ENCODE measurements at places on chromosomes 11 and 22. TPM values are rescaled to one million over a fixed set of nuclear protein-coding genes. Genes with fewer than 3 reads are reported as not detected.

GRCh38 chr11:102676084-102676483 is 29.5 kb downstream of the MMP27 start:
- H3K4me3 ChIP-seq, result no peak overlapping the region
- no peaks in the 10 kb centered on the region for H3K4me1 ChIP-seq
- DNase-seq, result no peak

- H3K4me3 ChIP-seq, result no peak overlapping the region
- no peak for DNase-seq
- no peaks in the 10 kb centered on the region for H3K27me3 ChIP-seq
- H3K4me1 ChIP-seq, result no peaks in the 10 kb centered on the region
- H3K36me3 ChIP-seq, result peaks cover 21% of the 10 kb centered on the region
These were observed 25.7 kb upstream of the KRTAP5-7 start for GRCh38 chr11:71501071-71501985.

GRCh38 chr11:78802058-78802761 is 227.5 kb upstream of the NARS2 start:
- DNase-seq, result no peak
- H3K27ac ChIP-seq, result peak overlapping the region; percentile 18
- H3K4me3 ChIP-seq, result no peak overlapping the region
- H3K36me3 ChIP-seq, result no peaks in the 10 kb centered on the region

SOX10 gene
- 0.57 TPM for total RNA-seq

- H3K36me3 ChIP-seq, result no peaks in the 10 kb centered on the region
- no peak overlapping the region for H3K27ac ChIP-seq
- H3K4me1 ChIP-seq, result no peaks in the 10 kb centered on the region
- no peak for DNase-seq
These were observed 46.6 kb downstream of the LARGE1 start for GRCh38 chr22:33873666-33874065.

DNA sequence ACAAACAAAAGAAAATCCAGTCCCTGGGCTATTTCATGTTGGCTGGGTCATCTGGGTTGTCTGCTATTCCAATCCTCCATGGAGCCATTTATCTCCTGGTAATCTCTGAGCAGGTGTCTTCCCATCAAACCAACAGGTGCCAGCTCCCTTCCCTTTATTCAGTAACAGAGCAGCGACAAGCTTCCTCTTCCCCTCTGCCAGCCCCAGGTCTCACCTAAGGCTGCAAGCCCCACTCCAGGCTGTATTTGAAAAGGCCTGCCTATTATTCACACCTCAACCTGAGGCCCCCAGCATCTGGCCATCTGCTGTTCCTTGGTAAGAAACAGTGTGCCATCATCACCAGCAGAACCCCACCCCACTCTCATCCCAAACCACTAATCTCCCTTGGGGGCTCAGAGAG is 436.2 kb downstream of the BUD13 start:
- H3K36me3 ChIP-seq, result no peaks in the 10 kb centered on the region
- DNase-seq, result no peak
- H3K27ac ChIP-seq, result no peak overlapping the region
- no peaks in the 10 kb centered on the region for H3K4me1 ChIP-seq

GRCh38 chr22:39556970-39557841 is 13.3 kb upstream of the CACNA1I start:
- no peak for DNase-seq

DNA sequence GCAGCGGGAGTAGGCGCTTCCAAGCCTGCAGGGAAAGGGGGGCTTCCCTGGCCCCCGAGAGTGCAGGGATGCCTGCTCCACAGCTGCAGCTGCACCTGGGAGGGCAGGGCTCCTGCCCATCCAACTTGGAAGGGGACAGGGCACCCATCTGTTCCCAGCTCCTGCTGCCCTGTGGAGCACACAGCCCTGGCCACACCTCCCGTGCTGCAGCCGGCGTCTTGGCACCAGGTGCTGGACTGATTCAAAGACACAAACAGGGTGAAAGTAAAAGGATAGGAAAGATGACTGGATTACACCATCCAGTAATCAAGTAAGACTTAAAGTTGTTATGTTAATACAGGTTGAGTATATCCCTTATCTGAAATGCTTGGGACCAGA is 14.8 kb downstream of the NPAT start:
- no peaks in the 10 kb centered on the region for H3K27me3 ChIP-seq
- no peaks in the 10 kb centered on the region for H3K36me3 ChIP-seq
- no peak overlapping the region for H3K4me3 ChIP-seq
- no peak overlapping the region for H3K27ac ChIP-seq
- no peak for DNase-seq

DNA sequence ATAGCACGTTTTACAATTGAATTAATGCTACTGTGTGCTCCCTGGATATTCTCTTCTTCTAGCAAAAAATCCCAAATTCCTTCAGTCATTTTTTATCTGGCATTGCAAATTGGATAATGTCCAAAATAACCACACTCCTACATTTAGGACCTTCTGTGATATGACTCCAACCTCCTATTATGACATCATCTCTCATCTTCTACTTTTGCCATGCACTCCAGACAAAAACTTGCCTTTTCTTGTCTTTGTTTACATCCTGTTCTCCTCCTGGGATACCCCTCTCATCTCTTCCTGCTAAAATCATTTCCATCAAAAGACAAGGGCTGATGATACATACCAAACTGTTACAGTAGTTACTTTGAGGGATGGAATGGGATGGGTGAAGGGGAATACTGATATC is 20.6 kb upstream of the TMEM218 start:
- DNase-seq, result no peak
- H3K27me3 ChIP-seq, result no peaks in the 10 kb centered on the region
- no peaks in the 10 kb centered on the region for H3K4me1 ChIP-seq
- no peak overlapping the region for H3K4me3 ChIP-seq

DNA sequence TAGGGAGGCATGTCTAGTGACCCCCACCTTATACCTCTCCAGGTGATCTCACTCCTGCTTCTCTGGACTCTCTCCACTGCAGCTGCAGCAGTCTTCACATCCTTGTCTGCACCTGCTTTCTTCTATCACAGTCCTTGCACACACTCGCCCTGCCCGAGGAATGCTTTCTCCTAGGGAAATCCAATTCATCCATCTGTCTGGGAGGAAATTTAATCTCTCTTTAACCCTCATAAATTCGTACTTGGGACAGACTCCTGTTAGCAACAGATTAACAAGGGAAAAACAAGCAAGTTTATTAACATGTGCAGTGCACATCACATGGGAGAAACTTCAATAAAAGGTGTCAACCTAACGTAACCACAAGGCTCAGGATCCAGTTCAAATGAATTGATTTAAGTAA is 11.3 kb upstream of the RCN1 start:
- H3K4me3 ChIP-seq, result no peak overlapping the region
- H3K36me3 ChIP-seq, result no peaks in the 10 kb centered on the region
- no peaks in the 10 kb centered on the region for H3K4me1 ChIP-seq
- no peaks in the 10 kb centered on the region for H3K27me3 ChIP-seq

DNA sequence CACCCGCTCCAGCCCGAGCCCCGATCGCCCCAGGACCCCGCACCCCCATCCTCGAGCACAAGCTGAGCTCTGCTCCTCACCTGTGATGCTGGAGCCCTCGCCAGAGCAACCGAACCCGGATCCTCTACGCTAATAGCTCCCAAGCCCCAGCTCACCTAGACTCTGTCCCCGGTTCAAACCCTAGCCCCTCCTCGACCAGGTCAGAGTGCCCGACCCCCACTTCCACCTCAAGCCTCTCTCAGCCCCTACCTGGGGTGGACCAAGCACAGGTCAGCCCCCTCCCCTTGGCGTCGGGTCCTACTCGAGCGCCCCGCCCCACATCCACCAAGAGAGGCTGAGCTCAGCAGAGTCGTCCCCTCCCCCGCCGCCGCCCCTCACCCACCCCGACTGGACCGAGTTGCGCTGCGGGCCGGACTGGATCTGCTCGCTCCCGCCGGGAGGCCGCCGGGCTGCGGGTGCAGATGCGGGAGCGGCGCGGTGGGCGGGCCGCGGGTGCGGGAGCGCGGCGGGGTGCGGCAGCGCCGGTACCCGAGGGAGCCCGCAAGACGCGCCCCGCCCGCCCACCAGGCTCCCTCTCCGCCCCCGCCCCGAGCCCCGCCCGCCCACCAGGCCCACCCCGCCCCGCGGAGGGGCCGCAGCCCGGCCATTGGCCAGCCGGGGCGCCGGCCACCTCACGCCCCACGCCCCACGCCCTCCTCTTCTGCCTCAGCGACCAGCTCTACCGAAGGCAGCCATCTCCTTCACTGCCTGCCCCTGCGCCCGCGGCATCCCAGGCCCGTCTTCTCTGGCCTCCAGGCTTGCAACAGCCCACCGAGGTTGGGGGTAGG is 577 bp upstream of the DKK3 start:
- H3K27me3 ChIP-seq, result peaks cover 32% of the 10 kb centered on the region
- DNase-seq, result no peak
- H3K4me1 ChIP-seq, result no peaks in the 10 kb centered on the region
- H3K27ac ChIP-seq, result no peak overlapping the region
- H3K36me3 ChIP-seq, result no peaks in the 10 kb centered on the region
- H3K4me3 ChIP-seq, result peak overlapping the region; percentile 39

CD248 gene
- total RNA-seq, result 8.8 TPM

NAALADL1 gene
- 10.5 TPM for total RNA-seq

DNA sequence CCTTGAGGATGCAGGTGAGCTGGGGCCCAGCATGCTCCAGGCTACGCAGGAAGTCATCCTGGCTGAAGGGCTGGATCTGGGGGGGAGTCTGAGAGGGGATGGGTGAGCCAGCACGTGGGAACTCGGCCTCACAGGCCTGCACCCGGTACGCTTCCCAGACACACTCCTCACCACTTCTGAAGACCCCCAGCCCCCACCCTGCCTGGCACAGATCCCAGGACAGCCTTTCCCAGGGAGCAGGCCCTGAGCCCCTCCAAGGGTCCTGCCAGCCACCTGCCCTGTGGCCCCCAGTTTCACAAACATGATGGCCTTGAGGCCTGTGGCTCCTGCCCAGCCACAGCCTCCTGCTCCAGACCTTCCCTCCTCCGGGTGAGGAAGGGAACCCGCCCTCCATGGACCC is 5.6 kb upstream of the PLXNB2 start:
- DNase-seq, result no peak
- H3K4me1 ChIP-seq, result peaks cover 7% of the 10 kb centered on the region
- H3K27me3 ChIP-seq, result no peaks in the 10 kb centered on the region
- H3K4me3 ChIP-seq, result no peak overlapping the region

Measured in colonic mucosa (tissue), 4 donors.